ENCODE measurements at places on chromosomes 12 and 14.

DNA sequence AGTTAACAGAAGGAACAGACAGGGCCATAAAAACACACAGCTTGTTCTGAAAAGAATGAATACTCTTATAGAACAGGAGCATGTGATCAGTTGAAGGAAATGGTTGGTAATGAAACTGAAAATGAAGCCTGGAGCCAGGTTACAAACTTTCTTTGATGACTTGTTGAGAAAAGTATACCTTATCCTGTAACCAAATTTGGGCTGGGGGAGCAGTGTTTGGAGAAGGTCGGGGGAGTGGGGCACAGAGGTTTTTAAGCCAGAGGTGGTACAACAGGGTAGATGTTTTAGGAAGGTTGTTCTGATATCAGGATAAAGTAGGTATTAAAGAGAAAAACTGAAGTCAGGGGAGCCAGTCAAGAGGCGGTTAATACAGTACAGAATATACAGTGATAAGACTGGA is 8.2 kb downstream of the GOLT1B start:
- DNase-seq, result no peak

DNA sequence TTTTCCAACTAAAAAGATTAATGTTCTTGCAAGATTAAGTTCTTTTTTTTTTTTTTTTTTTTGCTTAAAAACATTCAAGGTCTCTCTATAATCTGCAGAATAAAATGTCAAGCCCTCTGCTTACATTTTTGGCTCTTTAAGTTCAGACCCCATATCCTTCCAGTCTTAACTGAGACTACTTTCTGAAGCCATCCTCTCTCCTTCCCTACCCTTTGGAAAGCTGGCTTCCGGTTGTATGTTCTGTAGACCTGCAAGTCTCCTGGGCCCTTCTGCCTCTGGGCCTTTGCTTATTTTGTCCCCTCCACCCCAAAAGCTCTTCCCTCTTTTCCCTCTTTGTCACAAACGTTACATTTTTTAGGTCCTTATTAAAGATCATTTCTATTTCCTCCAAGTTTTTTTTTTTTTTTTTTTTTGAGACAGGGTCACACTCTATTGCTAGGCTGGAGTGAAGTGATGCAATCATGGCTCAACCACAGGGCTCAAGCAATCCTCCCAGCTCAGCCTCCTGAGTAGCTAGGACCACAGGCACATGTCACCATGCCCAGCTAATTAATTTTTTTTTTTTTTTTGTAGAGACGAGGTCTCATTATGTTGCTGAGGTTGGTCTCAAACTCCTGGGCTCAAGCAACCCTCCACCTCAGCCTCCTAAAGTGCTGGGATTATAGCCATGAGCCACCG is 46.5 kb downstream of the PTPRB start:
- no peak for DNase-seq

DNA sequence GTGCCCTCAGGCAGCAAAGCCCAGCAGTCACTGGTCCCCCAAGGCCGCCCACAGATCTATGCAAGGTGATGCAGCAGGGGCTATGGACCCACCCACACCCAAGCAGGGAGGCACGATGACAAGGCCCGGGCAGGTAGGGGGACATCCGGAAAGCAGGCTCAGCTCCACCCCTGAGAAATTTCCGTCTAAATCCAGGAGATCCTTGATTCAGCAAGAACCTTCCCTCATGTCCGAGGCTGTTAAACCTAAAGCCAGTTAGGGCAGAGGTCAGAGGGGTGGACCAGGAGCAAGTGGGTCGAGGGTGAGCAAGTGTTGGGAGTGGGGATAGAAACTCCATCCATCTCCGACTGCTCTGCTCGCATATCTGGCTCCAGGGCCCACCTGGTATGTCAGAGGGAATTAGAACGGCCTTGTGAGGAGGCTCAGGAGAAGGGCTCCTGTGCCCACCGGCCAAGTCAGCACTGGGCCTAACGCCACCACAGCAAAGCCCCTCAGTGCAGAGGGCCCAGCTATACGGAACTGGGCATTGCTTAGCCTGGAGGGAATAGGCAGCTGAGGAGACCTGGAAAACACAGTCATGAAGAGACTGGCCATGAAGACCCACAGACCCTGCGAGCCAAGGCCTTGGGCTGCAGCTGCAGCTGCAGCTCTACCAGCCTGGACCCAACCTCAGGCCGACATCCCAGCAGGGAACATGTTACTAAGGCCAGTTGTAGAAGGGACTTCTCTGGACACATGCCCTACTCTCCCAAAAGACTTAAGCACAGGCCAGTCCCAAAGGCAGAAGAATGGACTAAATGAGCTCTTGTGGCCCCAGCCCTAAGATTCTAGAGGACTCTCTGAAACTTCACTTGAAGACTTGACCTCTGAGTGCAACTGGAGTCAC is 34.3 kb downstream of the DAD1 start:
- no peak for DNase-seq

- no peak for DNase-seq
These were observed 11.5 kb upstream of the OR11G2 start for GRCh38 chr14:20179218-20179617.

GRCh38 chr14:64061706-64062105 is 208.9 kb downstream of the SYNE2 start:
- DNase-seq, result no peak

DNA sequence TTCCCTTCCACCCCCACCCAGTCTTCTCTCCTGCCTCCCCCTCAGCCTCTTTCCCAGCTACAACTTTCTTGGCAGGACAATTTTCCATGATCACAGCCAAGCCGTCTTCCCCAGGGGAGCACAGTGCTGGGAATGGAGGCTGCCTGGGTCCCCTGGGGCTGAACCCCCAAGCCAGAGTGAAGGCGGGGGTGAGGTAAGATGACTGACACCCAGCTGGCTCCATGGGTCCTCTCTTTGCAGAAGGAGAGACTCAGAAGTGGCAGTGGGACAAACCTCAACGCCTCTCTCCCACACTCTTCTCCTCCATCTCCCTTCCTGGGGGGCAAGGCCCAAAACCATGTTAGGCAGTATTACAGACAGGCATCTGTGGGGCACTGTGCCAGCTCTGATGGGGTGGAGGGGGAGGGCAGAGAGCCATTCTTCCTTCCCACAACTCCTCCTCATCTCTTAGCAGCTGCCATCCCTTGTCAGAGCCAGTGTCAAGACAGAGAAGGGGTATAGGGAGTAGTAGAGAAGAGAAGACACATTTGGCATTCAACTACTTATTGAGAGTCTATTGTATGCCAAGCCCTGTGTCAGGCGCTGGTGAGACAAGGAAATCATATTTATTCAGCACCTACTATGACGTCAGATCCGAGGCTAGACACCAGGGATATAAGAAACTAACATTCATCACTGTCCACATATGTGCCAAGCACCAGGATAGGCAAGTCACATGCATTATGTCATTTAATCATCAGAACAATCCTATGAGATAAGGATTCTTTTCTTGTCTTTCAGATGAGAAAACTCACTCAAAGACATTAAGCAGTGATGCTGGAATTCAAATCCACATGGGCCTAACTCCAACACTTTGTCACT is 3.6 kb downstream of the ITGA7 start:
- no peak for DNase-seq

GRCh38 chr14:101247842-101248725 is 313.2 kb upstream of the DIO3 start:
- DNase-seq, result no peak
